Activated T-cell treated with anti-CD3 and anti-CD28 coated beads, Interleukin-2, amount 50 U/mL, for 4 hours (primary cell): ENCODE measurements at places on chromosomes 13 and 19.
A peak's percentile ranks its signal among the peaks of the same experiment; 100 is the strongest.

GRCh38 chr19:11506101-11506555 is 489 bp upstream of the ZNF653 start:
- DNase-seq = no peak

- no peak for DNase-seq
Measured at GRCh38 chr13:43422116-43422515, 364.7 kb downstream of the ENOX1 start.

- DNase-seq = peak; percentile 65
Measured at GRCh38 chr19:34345947-34346351, 19.0 kb upstream of the GPI start.

DNA sequence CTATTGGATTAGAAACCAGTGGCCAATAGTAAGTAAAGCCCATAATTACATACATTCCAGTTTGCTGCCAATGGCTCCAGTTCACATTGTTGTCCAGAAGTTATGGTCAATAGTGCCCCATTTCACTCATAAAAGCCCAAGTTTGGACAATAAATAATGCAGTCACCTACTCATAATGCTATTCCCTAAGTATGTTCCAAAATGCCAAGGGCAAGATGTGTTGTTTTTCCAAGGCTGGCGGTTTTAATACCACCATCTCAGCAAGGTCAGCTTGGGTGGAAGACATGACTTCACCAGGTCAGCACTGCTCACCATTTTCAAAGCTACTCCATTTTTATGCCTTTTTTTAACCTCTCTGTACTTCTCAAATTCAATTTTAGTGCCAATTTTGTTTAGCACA is 32.7 kb downstream of the KCTD12 start:
- no peak for DNase-seq

DNA sequence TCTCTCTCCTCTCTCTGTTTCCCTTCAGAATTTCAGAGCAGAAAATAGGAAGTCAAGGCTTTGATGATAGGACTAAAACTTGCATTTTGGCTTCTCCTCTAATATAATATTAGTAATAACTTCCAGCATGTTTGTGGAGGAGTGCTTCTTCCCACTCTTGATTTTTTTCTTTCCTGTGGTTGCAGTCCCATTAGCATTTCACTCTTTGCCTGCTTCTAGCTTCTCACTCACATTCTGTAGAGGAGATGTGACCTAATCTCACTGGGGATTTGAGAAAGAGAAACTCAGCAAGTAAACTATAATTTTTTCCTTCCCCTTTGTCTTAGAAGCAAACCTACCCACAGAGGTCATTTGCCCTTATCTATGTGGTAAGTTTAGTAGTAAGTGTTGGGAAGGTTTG is 169.4 kb upstream of the HTR2A start:
- DNase-seq = no peak

GRCh38 chr13:34044041-34044440 is 226.1 kb downstream of the RFC3 start:
- DNase-seq = no peak

GRCh38 chr13:96835546-96835945 is 158.7 kb downstream of the OXGR1 start:
- DNase-seq = no peak

DNA sequence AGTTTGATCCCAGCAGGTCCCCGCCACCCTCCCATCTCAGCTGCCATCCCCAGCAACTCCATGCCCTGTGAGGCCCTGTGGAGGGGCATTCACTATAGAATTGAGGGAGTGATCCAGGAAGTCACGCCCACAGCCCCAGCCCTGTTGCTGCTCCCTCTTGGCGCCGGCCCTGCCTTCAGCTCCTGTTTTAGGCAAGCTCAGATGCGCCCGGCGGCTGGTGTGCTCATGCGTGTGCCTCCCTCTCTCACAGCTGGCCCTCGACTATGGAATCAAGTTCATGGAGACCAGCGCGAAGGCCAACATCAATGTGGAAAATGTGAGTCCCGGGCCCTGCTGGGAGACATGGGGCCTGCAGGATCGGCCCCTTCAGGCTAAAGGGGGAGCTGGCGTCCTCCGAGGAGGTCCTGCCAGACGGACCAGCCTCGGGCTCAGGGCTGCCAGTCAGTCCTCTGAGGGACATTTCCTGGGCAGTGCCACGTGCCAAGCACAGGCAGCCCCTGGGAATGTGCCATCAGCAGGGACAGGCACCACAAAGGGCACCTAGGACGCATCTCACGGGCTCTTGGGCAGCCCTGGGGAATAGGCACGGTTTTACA is 15.6 kb upstream of the HSH2D start:
- DNase-seq = no peak

DNA sequence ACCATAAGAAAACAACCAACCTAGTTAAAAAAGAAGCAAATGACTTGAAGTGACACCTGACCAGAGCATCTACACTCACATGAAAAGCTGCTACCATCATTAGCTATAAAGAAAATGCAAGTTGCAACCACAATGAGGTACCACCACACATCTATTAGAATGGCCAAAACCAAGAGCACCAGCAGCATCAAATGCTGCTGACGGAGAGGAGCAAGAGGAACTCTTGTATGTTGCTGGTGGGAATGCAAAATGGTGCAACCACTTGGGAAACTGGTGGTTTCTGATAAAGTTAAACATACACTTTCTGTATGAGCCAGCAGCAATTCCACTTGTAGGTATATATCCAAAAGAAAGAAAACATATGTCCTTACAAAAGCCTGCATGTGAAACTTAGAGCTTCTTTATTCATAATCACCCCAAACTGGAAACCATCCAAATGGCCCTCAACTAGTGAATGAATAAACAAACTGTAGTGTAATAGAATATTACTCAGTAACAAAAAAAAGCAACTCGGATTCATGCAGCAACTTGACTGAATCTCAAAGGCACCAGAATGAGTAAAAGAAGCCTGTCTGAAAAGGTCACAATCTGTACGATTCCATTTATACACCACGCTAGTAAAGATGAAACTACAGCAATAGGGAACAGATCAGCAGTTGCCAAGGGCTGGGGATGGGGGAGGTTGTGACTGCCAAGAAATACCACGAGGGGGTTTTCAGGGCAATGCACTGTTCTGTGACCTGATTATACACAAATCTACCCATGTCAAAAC is 60.9 kb upstream of the RANBP3 start:
- DNase-seq = no peak

DNA sequence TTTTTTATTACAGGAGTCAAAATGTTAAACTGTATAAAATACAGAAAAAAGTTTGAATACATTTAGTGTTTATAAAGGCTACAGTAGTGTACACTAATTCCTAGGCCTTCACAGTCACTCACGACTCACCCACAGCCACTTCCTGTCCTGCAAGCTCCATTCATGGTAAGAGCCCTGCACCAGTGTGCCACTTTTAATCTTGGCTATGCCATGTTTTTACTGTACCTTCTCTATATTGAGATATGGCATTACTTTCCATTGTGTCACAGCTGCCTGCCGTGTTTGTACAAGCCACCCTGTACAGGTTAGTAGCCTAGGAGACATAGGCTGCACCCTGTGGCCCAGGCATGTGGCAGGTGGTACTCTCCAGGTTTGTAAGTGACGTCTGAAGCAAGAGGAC is 32.1 kb downstream of the C1QTNF9 start:
- no peak for DNase-seq

DNA sequence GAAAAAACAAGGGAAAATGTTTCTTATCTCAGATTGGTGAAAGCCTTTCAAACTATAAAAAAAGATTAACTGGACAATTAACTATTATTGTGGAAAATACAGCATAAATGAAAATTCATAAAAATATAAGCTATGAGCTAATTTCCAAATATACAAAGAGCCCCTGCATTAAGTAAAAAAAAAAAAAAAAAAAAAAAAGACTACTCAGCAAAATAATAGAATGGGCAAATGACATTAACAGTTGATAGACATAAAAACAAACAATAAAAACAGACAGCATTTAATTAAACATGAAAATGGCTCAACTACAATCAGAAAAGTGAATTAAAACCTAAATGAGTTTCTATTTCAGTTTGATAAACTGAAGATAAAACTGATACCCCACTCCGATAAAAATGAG is 77.5 kb downstream of the RBM26 start:
- no peak for DNase-seq

GRCh38 chr13:103140001-103140671 is 73.9 kb upstream of the SLC10A2 start:
- DNase-seq = no peak

DNA sequence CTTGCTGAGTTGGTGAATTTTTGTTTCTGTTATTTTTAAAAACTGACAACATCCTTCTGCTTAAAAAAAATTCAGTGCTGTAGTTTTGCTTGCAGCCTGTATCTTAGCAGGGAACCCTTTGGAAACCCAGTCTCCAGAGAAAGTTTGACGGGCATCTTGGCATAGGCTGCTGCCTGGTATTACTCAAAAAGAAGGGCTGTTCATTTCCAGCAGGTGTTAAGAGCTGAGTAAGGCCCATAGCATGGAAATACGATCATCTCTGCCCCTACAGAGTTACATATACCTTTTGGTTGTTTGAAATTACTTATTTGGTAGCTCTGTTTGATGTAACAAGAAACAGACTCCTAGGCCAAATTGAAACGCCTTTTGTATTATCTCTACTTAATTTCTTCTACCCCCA is 41.5 kb downstream of the URI1 start:
- DNase-seq = no peak

DNA sequence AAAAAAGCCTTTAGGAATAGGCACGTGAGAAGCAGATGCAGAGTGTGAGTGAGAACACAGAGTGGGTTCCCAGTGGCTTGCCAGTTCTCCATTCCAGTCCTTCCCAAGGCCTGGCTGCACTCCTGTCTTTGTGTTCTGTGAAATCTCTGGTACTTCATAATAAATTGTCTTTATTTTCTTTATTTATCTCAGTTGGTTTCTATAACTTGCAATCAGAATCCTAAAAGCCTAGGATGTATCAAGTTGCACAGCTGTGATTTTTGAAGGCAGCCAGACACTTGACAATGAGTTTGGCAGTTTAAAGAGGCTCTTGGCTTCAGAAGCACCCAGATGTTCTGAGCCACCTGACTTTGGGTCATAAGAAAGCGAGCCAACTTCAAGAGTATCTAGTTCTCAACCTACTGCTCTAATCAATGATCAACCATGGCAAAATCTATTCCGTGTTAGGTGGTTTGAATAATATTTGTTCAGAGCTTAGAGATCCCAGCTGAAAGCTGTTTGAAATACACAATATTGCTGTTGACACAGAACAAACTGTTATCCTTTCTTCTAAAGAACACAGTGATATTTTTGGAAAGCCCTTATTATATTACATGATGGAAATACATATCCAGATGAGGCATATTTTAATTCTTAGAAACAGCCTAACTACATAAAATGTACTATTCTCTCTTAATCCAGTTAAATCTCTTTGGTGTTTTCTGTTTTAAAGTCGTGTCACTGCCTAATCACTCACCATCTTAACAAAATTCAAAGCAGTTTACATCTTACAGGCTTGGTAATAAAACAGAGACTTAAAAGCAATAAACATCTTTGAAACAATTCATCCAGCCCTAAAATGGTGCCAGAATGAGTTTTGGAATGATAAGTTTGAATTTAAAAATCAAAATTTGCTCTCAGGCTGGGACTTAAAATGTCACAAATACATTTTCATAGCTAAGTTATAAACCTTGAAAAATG is 483.0 kb upstream of the NBEA start:
- DNase-seq = no peak

- DNase-seq = no peak
Measured at GRCh38 chr13:97339019-97339987, 94.7 kb upstream of the RAP2A start.

GRCh38 chr13:42996584-42996983 is 4.5 kb upstream of the EPSTI1 start:
- DNase-seq = no peak

GRCh38 chr13:103640606-103641005 is 574.4 kb upstream of the SLC10A2 start:
- no peak for DNase-seq

DNA sequence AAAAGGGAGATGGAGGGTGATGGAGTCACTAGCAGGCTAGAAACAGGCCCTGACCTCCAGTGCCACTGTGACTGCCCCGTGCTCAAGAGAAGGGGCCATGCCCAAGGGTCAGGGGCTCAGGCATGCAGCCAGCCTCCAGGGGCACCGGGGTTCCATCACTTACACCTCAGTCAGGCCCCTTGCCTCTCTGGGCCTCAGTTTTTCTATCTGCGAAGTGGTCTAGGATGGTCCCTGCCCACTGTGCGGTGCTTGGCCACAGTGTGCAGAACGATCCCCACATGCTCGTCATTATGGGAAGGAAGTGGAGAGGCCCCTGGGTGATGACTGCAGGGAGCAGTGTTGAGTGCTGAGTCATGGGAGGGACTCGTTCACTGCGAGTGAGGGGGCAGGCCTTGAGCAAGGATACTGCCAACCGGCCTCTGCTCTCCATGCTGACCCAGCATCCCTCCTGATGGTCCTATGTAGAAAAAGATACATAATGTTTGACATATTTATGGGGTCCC is 23.1 kb downstream of the TMED1 start:
- no peak for DNase-seq

- no peak for DNase-seq
Measured at GRCh38 chr13:31518645-31519044, 220.7 kb upstream of the RXFP2 start.

DNA sequence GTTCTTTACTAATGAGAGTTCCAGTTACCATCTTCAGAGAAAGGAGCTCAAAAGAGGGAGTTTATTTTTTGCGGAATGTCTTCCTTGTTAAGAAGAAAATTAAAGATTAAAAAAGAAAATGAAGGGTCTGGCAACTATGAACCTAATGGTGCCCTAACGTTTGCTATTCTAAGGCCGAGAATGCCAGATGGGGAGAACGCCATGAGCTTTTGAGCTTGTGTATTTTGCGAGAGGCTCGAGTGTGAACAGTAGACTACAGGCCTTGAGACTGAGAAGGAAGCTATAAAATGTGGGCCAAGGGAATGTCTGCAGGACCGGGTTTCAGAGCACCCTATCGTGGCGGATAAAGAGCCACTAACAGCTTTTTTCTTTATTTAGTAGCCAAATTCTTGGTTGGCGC is 6.7 kb downstream of the FGF14 start:
- no peak for DNase-seq
